HAP-1 (cell line): ENCODE measurements at places on chromosomes 5 and 9.

DNA sequence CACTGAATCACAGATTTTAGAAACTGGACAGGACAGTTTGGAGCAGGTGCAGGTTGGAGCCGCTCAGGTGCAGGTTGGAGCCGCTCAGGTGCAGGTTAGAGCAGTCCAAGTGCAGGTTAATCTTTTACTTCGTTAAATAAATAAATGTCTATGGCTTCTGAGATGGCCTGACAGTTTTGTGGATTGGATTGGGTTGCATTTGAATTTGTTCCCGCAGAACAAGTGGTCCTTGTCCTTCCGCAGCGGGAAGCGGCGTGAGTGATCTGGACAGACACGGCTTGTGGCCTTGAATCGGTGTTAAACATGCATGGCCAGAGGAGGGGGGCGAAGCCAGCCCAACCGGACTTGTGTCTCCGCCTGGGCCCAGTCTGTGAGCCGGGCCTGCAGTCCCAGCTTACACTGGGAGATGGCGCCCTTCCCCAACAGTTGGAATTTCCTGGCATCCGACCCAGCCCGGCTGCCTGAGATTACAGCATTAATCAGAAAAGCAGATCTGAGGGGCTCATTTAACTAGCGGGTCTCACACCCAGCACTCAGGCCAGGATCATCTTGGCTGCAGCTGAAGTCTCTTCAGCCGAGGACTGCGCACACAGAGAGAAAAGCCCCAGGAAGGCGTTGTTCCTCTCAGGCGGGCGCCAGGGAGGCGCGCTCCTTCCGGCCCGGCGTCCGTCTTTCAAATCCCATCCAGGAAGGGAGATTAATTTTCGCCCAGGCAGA, 1.5 kb upstream of the OLFM1 start:
- DNase-seq = peak; percentile 71

DNA sequence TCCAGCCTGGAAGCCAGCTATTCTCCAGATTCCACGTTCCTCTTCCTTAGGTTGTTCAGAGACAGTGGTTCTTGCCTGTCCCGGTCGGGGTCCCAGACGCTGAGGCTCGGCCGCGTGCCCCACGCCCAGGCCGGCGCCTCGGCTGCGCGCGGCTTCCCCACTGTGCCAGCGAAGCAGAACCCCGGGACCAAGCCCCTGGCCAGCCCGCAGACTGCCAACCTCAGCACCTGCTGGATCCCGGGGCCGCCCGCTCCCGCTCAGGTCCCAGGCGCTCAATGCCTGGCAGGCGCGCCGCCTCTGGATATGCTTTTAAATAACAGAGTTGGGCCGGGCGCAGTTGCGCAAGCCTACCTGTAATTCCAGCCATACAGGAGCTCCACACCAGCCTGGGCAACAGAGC, 195.5 kb downstream of the MAN2A1 start:
- no peak for DNase-seq

DNA sequence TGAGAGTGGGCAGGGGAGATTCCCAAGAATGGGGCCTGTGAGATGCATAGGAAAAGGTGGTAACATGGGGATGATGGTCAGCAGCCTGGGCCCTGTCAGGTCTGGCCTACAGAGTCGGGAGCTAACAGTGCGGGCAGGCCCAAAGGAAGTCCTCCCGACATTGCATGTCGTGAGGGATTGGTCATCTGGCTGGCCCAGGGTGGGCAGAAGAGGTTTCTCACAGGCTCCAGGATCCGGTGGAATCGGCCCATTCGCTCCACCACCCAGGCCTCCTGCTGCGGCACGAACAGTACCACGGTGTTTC, 514 bp downstream of the STOML2 start:
- DNase-seq = no peak

DNA sequence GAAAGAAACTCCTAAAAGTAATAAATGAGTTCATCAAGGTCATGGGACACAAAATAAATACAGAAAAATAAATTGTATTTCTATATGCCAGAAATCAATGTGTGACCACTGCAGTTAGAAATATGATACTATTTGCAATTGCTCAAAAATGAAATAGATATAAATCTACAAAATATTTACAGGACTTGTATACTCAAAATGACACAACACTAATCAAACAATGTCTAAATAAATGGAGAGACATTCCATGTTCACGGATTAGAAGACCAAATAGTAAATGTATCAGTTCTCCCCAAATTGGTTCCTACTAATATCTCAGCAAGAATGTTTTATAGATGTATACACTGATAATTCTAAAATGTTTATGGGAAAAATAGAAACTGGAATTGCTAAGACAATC, 345.3 kb downstream of the NR2F1-AS1 start:
- no peak for DNase-seq

- no peak for DNase-seq
Measured at GRCh38 chr5:157326440-157327005, 60.6 kb downstream of the CYFIP2 start.

GRCh38 chr5:158463188-158463587, 604.2 kb upstream of the CLINT1 start:
- DNase-seq = no peak

DNA sequence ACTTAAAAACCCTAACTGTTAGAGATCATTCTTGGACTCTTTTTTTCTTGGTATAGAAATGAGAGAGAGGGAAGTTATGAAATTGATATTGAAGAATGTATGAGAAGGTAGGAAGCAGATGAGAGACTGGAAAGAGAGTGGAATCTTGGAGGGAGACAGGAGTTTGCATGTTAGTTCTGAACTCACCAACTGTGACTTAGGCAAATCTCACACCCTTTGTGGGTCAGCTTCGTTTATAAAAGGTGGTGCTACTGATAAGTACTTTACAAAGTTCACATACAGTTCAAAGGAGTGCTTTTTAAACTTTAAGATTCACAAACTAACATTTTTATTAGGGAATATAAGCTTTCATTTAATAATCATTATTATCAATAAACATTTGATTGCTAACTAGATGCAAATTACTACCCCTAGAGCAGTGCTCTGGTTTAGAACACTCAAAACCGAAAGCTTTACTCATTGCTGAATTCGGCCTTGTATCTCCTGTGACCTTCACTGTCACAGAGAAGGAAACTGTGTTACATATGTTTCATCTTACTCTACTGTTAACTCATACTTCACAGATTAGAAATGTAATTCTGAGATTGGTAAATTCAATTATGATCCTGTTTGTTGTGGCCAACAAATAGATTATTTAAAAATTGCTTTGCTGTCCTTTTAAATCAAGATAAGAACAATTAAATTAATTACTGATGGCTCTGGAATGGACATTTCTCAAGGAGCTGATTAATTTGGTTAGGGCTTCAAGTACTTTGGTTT, 143.2 kb downstream of the RMI1 start:
- DNase-seq = no peak

- DNase-seq = no peak
Measured at GRCh38 chr9:86713470-86713869, 233.8 kb downstream of the GAS1 start.

GRCh38 chr9:4066682-4067081, 233.2 kb downstream of the GLIS3 start:
- DNase-seq = no peak

DNA sequence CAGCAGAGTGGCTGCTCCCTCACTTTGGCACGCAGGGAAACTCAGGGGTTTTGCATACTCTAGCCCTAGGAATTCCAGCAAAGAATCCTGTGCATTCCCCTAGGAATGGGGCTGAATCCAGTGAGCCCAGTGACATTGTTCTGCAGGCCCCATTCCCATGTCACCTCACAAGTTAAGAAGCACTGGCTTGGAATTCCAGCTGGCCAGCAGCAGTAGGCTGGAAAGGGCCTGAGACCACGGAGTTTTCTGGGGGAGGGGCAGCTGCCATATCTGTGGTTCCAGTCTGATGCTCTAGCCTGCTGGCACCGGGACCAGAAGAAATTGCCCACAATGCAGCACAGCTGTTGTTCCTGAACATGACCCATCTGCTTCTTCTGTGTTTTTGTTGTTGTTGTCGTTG, 217.6 kb upstream of the DMRTA1 start:
- no peak for DNase-seq

DNA sequence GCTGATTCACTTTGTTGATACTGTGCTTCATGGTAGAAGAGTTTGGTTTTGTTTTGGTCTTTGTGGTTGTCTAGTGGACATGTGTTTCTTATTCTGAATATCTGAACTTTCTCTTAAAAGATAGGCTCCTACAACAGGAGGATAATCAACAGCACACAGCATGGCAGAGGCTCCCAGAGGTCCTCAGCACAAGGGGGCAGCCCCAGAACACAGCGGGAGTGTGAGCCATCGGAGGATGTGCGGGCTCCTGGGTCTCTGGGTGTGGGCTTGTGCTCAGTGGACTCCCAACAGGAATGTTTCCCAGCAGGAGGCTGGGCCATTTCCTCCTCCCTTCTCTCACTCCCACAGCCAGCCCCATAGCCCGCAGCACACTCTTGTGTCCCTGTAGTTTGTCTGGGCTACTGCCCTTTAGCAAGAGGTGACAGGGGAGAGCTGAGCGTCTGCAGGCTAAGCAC, 164.3 kb upstream of the OTULINL start:
- DNase-seq = no peak

DNA sequence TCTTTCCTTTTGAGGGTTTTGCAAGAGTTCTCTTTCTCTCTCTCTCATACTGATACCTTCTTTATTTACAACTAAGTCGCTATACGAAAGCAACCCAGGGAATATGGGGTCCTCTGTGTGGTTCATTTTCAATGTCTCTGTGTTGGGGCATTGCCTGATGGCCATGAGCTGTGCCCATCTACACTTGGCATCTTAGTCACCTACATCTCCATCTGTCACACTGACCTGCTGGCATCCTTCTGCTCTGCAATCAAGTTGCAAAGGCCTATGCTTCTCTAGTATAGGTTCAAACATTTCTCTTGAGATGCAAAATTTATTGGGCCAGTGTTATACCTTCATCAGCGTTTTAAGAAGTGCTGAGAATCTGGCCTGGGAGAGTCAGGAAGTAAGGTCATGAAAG, 228.2 kb downstream of the MTRR start:
- DNase-seq = no peak

DNA sequence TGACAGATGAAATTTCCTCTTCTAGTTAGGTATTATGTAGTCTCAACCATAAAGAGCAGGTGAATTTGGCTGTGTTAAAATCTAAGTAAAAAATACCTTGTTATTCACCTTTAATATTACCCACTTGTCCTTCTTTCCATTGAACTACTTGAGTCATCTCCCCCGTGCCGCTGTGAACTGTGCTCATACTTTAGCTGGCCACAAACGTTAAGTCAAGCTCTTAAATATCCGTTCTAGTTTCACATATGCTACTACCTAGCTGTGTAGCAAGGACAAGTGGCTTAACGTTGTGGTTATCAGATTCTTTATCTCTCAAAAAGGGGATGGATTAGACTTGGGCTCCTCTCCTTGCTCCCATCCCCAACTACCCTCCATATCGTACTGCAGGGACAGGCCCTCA, 110.4 kb downstream of the EFNA5 start:
- DNase-seq = no peak

DNA sequence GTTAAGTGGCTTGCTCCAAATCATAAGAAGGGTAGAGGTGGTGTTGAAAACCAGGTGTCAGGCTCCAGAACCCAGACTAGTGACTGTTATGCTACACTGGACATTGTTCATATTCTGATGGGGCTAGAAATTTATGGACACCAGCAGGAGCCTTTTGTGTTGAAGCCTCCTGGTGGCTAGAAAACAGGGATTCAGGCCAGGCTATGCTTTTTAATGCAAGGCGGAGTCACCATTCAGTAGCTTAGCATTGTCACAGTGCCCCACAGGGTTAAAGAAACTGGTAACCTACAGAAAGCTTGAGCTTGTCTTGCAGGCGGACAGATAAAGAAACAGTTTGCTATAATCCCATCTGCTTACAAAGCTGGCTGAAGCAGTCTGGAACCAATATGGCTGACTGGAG, 23.0 kb upstream of the GOLM1 start:
- DNase-seq = peak; percentile 63

DNA sequence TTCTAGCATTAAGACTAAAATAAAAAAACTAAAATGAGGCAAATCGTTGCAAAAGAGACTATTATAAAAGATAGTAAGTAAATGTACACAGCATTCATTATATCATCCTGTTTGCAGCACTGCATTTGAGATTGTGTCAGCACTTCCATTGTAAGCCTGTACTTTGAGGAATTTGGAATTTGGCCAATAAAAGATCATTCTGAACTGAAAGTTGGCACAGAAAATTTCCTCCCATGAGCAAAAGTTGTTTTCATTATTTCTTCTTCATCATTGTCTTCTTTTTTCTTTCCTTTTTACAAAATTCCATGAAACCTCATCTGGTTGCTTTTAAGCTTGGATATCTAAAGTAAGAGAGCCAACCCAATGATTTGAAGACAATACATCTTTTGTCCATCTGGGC, 199.3 kb upstream of the ADAMTSL1 start:
- no peak for DNase-seq

DNA sequence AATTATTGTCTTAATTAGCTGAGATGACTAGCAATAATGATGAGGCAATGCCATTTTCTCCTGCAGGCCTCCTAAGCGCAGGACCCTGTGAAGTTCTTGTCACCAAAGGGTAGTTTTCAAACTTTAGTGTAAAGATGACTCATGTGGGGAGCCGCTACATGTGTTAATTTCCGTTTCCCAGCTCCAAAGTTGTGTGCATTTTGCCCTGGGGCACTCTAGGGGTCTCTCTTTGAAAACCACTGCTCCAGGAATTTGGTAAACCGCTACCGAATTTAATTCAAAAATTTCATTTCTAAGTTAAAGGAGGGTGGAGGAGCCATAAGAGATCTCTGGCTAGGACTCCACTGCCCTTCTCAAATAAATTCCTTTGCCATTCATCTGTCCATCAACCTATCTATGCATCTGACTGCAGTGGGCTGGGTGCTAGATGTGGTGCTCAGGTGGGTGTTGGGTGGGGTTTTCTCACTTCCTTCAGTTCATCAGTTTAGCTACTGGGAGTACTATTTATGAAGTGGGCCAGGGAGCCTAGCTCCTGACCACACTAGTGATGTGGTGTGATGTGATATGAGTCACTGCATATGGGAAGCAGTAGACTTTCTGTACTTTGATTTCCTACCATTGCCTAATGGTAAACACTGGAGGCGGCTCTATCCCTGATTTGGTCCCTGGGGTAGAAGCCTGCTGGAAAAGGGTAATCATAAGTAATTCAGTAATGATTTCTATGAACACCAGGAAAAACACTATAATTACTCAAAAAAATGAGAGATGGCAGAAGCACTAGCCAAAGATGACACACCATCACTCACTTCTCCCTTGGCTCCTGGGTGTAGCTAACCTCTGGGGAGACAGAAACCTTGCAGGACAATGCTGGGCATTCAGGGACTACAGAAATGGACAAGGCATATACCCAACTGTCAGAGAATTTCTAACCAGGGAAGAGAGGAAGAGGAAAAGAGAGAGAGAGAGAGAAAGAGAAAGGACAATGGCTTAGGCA, 4.0 kb upstream of the ZSWIM6 start:
- DNase-seq = peak; percentile 43
